ENCODE measurements at places on chromosomes 2 and 18.

DNA sequence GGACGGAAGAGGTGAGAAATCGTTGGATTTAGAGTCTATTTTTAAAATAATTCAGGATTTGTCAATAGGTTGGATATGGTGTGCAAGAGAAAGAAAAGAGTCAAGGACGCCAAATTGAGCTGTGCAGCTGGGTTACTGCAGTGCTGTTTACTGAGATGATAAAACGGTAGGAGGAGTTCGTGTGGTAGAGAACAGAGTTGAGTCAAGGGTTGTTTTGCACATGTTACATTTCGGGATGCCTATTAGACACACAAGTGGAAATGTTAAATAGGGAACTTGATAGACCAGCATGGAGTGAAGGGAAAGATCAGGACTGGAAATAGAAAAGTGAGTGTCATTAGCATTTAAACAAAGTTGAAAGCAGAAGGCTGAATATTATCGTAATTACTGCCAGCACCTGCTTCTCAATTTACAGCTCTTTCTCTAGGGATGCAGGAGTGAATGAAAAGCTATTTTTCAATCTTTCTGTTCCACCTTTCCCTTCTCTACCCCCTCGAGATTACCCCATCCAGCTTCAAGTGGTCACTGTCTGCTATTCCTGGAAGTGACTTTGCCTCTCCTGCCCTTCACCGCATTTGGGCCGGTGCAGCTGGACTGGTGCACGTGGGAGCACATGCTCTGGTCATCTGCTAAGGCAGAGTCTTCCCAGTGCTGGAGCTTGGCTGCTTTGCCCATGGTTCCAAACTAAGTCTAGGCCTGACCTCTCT lies 30.3 kb downstream of the GPR75 start:
- no peak for DNase-seq

DNA sequence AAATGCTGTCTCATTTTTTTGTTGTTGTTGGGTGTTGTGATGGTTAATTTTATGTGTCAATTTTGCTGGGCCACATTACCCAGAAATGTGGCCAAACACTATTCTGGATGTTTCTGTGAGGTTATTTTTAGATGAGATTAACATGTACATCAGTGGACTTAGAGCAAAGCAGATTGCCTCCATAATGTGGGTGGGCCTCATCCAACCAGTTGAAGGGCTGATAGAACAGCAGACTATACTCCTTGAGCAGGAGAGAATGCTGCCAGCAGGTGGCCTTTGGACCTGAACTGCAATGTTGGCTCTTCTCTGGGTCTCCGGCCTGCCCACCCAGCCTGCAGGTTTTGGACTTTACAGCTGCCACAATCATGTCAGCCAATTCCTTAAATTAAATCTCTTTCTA lies 169.0 kb downstream of the FTCDNL1 start:
- no peak for DNase-seq

DNA sequence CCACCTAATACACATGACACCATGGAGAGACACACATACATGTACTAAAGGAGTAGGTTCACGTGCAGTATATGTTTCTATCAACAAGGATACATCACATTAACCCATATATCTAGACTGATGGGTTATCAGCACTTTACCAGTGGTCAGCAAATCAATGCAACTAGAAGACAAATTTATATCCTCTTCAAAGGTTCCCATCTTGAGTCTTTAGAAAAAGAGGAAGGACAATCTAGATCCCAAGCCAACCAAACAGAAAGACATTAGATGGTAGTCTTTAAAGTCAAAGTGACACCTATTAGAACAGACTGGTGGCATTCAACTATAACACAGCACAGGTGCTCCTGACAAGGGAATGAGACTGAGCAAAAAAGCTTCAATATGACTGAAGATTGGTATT lies 13.8 kb upstream of the SERTAD2 start:
- DNase-seq = no peak

DNA sequence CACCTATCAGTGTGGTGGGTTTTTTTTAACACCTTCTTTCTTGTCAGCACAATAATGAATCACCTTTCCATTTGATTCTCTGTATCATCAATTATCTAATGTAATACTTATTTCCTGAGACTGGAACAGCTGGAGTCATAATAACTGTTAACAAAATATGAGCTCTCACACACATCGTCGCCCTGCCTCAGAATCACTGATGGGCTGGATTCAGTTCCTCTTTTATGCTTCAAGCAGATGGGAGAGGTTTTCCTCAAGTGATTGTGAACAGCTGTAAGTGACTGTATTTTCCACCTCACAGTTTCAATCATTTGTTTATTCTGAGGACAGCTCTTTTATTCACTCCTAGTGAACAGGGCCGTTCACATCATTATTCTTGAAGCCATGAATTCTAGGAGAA lies 330.2 kb downstream of the DSC3 start:
- no peak for DNase-seq

DNA sequence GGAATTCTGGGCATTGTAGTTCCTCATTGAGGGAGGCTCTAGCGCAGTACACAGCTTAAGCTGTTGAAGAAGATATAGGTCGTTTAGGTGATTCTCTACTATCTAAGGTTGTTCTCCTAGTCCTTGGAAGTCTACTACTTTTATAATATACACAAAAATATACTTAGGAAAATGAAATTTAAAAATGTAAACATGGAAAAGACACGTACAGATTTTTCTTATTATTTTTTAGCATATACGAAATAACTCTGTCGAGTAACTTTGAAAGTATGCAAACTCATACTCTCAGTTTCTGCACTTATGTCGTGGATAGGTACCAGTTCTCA lies 272 bp upstream of the FASTKD1 start:
- no peak for DNase-seq

- DNase-seq = no peak
These were observed 20.5 kb downstream of the CYP27A1 start for GRCh38 chr2:218802386-218802994.

- no peak for DNase-seq
These were observed 244.6 kb upstream of the UBE2E3 start for GRCh38 chr2:180735799-180736198.
